ENCODE measurements at places on chromosomes 2 and 18.

DNA sequence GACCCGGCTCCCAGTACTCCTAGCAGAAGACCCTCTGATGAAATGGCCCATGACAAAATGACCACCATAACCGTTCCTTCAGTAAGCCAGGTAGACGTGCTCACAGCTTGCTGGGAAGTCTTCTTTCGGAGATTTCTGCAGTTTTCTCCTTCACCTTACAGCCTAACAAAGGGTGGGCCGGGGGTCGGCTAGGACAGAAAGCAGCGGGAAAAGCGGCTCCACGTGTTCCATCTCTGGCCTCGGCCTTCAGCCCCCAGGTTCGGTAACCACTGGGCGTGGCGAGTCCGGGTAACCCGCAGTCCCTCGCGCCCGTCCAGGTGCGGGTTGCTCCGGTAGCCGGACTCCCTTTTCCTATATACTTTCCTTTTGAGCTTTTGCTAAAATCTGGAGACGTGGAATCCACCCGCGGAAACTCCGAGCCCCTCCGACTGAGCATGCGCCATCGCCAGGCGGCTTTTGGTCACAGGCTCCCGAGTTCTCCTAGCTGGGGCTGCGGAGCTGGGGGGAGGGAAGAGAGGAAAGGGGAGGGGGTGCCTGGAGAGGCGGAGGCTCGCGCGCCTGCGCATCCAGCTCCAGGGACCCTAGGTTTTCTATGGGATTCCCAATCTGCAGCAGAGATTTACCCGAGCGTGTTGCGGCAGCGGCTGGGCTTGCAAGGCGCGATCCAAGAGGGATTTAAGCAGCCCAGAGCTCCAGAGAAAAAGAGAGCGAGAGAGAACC is at the start of gene VSNL1:
VSNL1 (plus strand) TSS at position 604 of the 720 bp plus-strand sequence. CDS start 51,379 bp downstream, outside the sequence.
- no peak for DNase-seq

DNA sequence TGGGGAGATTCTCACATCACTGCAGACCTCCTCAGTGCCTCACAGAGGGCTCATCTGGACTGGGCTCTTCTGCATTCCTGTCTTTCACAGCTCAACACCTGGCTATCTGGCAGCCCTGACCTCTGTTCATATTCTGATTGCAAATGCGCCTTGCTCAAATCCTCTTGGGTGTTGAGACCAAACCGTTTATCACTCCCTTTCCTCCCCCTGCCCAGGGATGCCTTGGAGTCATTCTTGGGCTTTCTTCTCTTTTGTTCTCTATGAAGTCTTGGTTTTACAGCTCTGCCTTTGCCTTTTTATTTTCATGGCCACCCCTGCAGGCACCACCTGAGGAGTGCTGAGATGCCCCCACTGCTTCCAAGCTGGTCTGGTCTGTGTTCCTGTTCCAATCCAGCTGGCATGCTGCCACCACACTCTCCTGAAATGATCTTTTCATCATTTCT is 26.3 kb downstream of the TUBB6 start:
- DNase-seq: no peak

GRCh38 chr2:204899983-204900382 is 354.7 kb downstream of the PARD3B start:
- DNase-seq: no peak

DNA sequence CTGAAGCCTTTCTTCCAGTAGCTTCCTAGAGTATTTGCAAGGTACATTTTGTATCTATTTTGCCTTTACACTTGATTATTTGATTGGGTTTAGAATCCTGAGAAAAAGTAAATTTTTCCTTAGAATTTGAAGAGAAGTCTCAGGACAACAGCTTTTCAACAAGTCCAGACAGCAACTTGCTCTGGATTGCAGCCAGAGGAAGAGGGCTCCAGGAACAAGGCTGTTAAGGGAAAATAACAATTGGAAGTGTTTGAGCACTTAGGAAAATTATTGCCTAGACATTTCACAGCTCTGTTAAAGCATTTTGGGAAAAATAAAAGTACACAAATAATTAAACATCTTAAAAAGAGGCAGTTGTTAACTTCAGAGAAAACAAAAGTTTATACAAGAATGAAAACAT is 58.3 kb upstream of the RAPGEF4 start:
- no peak for DNase-seq

DNA sequence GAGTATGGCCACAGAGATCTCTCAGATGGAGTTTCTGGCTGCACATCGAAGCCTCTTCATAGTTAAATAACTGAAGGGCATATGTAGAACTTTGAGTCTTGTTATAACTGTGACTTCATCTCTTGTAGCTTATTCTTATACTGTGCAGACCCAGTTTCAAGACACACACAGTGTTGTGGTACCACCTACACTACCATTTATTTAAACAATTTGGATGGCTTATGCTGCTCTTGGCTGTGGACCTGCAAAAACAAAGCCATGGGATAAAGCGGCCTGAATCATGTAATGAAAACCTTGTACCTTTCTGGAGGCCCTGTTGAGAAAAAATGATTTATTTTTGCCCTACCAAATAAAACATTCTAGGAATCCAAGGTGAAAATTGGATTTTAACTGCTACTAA is 262.8 kb upstream of the RASGRP3 start:
- no peak for DNase-seq

GRCh38 chr2:23713351-23713750 is 213.6 kb downstream of the ATAD2B start:
- DNase-seq: no peak

GRCh38 chr2:205658572-205658971 is 23.7 kb upstream of the NRP2 start:
- no peak for DNase-seq

GRCh38 chr2:134023854-134024253 is 230.0 kb upstream of the MGAT5 start:
- DNase-seq: no peak

GRCh38 chr2:230814616-230815015 is 50.1 kb upstream of the ITM2C start:
- DNase-seq: no peak

GRCh38 chr18:13036622-13037320 is 45.6 kb downstream of the CEP192 start:
- no peak for DNase-seq

DNA sequence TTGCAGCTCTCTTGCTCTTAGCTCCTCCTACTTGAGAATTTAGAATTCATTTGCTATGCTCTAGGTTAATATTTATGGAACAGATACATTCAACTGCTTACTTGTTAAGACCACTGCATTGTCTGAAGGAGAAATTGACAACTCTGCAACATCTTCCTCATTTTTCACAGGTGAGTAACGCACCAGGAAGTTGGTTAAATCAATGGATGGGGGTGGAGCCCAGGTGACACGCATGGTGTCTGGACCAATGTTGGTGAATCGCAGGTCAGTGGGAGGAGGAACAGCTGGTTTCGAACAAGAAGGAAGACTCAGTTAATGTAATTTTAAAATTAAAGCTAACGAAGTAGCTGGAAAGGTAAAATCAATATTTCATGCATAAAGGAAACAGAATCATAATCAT is 44.3 kb downstream of the FN1 start:
- no peak for DNase-seq

GRCh38 chr2:74379851-74380789 is at the start of gene DCTN1:
DCTN1 (minus strand) TSS chr2:74380311; CDS start chr2:74380037, 274 bp downstream.
- DNase-seq: peak; percentile 17

GRCh38 chr2:86471637-86472036 is 30.5 kb downstream of the KDM3A start:
- no peak for DNase-seq

DNA sequence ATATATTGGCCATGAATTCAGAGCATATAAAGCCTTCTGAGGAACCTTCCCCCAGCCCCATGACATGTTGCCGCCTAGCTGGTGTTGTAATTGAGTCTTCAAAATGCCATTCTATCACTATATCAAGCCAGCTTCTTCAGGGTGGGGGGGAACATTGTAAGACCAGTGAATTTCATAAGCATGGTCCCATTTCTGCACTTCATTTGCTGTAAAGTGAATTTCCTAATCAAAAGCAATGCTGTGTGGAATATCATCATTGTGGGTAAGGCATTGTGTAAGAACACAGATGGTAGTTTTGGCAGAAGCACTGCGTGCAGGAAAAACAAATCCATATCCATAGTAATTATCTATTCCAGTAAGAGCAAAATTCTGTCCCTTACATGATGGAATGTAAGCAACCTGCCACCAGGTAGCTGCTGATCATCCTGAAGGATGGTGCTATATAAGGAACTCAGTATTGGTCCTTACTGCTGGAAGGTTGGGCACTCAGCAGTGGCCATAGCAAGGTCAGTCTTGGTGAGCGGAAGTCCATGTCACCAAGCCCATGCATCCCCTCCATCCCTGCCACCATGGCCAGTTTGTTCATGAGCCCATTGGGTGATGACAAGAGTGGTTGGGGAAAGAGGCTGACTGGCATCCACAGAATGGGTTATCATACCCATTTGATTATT is 159.4 kb downstream of the COPS8 start:
- DNase-seq: no peak

- no peak for DNase-seq
These were observed 24.3 kb downstream of the CRIM1 start for GRCh38 chr2:36379710-36380448.

DNA sequence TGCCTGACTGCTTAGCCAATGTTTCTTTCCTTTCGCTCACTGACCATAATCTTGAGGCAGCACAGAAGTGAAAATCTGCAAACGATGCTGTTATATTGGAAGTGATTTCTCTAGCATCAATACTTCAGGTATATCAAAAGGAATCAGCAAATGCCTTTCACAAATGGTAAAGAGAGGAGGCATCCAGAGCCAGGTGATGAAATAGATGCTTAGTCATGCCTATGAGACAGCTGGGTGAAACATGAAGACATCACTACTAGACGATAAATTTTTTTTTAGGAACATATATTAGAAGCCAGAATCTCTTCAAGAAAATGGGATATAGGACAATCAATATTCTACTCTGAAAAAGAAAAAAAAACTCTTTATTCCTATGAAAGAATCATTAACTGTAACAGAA is 249.2 kb upstream of the SLC39A10 start:
- DNase-seq: no peak

GRCh38 chr2:20578895-20579825 is 71.7 kb downstream of the HS1BP3 start:
- no peak for DNase-seq

GRCh38 chr2:191688934-191689695 is 11.2 kb downstream of the NABP1 start:
- DNase-seq: no peak

- peak; percentile 13 for DNase-seq
These were observed 77.7 kb upstream of the SMAD2 start for GRCh38 chr18:48007955-48008701.

GRCh38 chr2:118047380-118047826 is 33.5 kb upstream of the CCDC93 start:
- DNase-seq: no peak

- DNase-seq: no peak
These were observed 276.5 kb downstream of the NBAS start for GRCh38 chr2:15284614-15285013.
